ENCODE measurements at places on chromosomes 4 and X.

DNA sequence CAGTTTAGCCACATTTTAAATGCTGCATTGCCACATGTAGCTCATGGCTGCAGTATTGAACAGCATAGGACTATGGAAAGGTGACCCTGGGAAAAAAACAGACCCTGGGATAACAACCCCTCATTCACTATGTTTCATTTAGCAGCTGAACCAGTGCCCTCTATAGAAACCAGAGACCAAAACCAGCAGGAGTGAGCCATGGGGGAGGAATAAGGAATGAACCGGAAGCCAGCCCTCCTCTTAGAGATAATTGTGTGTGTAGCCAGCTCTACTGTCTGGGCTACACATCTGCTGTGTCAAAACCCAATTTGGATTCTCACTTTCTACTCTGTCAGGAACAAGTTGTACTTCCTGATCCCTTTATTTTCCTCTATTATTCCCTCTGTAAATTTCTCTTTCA, 158.5 kb upstream of the S100G start:
- DNase-seq, result no peak

GRCh38 chr4:140240237-140240636, 86.3 kb upstream of the MAML3 start:
- no peak for DNase-seq

DNA sequence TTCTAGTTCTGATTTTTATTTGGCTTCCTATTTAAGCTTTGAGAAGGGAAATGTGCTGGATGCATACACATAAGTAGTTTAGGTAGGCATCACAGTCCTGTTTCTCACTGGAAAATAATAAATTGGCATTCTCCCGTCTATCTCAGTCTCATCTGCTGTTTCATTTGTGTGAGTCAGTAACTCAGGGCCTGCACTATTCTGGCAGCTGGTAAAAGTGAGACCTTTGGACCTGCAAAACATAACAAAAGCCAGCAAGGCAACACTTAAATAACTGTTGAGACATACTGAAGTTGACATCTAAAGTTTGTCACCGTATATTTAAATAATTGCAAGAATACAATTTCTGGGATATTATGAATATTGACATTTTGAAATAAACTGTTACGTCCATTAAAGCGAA, 8.6 kb upstream of the UBQLN2 start:
- DNase-seq, result no peak

GRCh38 chrX:120029354-120029753, 48.1 kb downstream of the RHOXF2B start:
- DNase-seq, result no peak

- DNase-seq, result no peak
Measured at GRCh38 chr4:67106861-67107460, 438.3 kb downstream of the CENPC start.

Measured in epithelial cell of proximal tubule (primary cell).